ENCODE measurements at places on chromosomes 11 and 22.

- no peak for DNase-seq
These were observed 1339.3 kb downstream of the TBC1D22A start for GRCh38 chr22:48101704-48102103.

- no peak for DNase-seq
These were observed 51.3 kb downstream of the MYH9 start for GRCh38 chr22:36336246-36337182.

DNA sequence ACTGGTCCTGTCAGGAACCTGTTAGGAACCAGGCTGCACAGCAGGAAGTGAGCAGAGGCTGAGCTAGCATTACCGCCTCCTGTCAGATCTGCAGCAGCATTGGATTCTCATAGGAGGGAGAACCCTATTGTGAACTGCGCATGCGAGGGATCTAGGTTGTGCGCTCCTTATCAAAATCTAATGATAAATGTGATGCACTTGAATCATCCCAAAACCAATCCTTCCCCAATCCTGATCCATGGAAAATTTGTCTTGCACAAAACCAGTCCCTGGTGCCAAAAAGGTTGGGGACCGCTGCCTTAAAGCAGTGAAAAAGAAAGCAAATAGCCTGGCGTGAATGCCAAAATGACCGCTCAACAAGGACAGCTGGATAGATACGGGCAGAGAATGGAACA lies 1.9 kb upstream of the ARAP1 start:
- no peak for DNase-seq

GRCh38 chr11:86923999-86924766 lies 31.0 kb downstream of the FZD4 start:
- no peak for DNase-seq

- no peak for DNase-seq
These were observed 104.8 kb downstream of the LDLRAD3 start for GRCh38 chr11:36048496-36049247.

DNA sequence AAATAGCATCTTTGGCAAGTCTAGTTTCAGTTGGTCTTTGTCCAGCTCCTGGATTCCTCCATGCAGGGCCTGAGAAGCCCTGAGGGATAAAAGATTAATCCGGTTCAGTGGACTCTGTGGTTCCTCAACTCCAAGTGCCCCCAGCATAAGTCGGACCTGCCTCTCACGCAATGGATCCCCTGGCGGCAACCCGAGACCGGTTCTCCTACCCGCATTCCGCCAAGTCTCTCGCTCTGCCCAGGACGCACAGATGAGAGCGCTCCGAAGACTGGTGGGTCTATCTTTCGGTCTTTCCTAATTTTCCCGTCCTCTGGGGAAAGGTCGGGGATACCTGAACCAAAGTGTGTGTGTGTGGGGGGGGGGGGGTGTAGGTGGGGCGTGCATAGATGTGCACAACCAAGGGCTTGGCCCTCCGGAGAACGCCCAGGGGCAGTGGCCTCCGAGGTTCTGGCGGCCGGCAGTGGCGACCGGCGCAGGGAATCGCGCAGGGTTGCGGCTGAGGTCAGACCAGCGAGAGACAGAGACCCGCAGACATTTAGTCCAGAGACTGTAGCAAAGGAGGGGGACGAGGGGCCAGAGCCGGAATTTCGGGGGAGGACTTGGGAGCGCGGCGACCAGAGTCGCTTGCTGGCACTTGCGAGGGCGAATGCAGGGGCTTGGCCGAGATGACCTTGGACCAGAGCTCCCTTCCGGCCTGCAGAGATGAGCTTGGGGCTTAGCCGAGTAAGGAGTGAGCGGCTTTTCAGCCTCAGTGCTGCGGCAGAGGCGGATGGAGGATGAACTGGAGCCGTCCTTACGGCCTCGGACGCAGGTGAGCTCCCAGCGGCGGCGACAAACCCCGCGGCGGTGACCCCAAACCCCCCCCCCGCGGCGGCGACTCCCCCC lies 712 bp upstream of the SLC2A11 start:
- DNase-seq = no peak

GRCh38 chr11:103433386-103434072 lies 324.3 kb downstream of the DYNC2H1 start:
- DNase-seq = no peak

DNA sequence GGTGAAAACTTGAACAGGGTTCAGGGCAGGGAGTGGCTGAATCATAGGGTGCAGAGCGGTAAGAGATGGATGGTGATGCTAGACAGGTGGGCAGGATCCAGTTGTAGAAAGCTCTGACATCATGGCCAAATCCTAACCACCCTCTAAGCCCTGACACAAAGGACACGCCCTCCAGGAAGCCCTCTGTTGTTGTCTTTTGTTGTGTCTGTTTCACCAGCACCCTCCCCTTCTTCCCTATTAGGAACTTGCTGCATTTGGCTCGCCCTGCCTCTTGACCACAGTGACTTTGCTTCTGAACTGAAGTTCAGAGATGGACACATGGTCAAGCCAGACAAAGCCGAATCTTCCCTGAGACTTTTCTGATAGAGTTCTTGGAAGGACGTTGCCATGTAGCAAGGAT lies 14.2 kb upstream of the APOL6 start:
- no peak for DNase-seq

GRCh38 chr11:131796541-131796940 lies 426.1 kb downstream of the NTM start:
- no peak for DNase-seq

DNA sequence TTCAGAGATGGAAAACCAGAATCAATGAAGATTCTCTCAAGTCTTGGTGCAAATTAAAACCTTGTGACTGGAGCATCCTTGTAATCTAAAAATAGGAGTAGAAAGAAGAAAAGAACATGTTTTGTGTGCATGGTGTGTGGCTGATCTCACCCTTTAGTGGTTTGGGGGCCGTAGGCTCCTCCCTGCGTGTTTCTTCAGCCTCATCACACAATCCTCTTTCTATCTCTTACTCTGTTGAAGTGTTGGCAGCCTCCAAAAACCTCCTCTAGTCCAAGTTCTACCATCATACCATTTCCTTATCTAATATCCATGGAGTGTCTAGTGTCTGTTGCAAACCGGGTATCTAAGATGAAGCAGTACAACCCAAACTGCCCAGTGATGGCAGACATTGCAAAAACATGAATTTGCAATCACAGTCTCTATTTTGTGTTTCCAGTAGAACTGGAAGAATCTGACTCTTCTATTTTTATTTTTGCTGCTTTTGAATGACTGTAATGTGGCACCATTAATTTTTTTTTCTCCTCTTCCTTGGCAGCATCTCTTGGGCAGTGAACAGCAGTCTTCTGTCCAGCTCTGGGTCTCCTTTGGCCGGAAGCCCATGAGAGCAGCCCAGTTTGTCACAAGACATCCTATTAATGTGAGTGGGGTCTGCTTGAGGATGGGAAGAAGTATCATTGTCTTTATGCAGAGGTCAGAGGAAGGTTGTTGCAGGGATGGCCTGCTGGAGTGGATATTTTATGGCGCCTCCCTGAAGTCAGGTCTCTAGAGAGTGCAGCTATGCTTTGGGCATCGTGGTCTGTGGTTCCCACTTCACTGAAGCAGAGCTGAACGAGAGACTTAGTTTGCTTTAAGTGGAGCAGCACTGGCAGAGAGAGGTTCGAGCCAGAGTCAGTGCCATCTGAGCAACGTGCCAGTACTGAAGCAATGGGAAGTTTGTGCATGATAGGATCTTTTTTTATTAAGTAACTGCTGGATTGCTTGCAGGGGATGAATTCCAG lies 60.0 kb upstream of the SORL1-AS1 start:
- DNase-seq = no peak

DNA sequence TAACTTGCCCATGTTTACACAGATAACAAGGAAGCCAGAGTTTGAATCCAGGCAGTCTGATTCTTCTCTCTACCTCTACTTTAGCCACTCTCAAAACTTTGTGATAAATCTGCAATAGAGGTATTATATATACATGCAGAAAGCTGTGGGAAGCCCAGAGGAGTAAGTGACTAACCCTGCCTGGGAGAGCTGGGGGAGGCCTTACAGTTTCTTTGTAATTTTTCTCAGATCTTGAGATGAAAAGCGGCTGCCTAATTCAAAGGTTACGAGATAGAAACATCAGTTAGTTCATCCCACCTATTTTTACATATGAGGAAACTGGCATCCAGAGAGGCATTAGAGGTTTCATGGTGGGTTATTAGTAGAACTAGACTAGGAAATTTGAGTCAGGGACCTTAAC lies 4.9 kb downstream of the STIM1 start:
- DNase-seq = peak; percentile 66

DNA sequence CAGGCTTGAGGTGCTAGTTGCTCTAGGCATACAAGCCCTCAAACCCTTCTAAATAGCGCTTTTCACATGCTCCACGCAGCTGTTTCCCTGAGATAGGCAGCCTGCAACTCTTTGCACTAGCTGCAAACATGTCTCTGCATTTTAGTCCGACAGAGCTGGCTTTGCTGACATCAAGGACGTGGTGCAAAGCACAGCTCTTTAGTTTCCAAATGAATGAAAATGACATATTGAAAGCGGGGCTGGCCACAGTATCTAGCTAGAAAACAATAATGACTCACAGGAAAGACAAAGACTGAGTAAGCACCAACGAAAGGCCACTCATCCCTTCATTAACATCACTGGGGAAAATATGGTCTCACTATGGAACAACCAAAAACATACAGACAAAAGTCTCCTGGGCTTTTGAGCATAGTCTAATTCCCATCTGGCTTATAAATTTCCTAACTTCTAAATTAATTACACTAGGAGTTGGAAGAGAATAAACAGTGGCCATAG lies 15.3 kb upstream of the ZC3H12C start:
- DNase-seq = no peak

- no peak for DNase-seq
These were observed 15.9 kb upstream of the NFRKB start for GRCh38 chr11:129911298-129911697.

DNA sequence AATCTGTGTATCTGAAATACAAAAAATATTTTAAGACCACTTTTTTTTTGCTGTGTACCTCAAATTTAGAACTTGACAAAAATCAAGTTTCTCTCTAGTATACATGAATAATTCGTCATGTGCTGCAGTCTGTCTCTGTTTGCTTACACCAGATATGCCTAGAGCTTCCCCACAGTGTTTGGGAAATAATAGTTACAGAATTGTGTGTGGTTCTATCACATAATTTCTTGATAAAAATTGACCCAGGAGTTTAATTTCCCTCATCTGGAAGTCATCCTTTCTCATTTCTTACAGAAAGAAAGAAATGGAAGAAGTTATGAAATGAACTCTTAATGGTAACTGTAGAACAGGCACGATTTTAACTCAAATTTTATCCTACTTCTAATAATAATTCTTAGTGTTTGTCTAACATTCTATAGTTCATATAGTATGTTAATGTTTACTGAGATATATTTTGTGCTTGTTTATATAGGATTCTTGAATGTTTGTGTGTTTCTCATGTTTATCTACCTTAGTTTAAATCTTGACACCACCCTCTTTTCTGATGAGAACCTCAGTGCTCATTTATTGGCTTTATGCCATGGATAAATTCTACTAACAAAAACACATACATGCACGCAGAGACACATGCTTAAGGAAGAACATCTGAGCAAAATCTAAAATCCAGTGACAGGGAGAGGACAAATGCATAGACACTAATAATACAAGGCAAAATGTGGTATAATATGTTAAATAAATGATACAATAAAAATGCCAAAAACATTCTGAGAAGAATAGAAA lies 61.4 kb upstream of the CTSC start:
- no peak for DNase-seq

DNA sequence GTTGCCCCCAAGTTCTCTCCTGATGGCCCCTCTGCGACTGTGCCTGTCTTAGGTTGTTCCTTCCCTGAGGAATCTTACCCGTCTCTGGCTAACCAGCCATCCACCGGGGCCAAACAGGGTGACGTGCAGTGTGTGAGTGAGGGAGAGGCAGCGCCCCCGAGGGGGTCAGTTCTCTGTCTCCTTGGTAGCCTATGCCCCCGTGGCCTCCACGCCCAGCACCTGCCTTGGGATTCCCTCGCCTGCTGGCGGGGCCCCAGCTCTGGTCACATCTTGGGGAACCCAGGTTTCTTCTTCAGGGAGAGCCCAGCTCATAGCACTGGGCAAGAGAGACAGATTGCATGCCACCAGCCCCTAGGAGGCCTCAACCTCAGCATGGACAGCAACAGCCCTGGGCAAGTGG lies 5.8 kb downstream of the NXF1 start:
- no peak for DNase-seq

DNA sequence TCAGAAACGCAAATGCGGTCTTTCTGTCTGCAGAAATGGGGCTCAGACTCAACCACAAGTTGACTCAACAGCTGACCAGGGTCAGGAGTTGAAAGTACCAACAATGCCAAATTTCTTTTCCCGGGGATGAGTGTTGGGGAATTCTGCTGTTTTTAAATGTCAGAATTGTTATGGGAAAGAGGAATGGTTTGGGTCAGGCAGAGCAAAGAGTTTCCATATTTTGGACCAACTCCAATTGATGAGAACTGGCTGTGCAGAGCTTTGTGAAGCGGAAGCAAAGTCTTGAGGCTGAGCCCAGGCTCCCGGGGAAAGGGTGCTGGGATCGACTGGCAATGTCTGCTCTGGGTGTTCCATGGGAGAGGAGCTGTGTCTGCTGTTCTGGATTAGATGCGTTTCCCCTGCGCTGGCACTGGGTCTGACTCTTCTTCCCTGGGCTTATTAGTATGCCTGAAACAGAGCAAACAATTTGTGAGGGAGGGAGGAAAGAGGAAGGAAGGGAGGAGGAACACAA lies 36.2 kb downstream of the TXN2 start:
- no peak for DNase-seq

GRCh38 chr22:35868938-35869337 lies 151.3 kb downstream of the APOL5 start:
- no peak for DNase-seq

GRCh38 chr11:12051287-12051662 lies 42.8 kb upstream of the DKK3 start:
- no peak for DNase-seq

DNA sequence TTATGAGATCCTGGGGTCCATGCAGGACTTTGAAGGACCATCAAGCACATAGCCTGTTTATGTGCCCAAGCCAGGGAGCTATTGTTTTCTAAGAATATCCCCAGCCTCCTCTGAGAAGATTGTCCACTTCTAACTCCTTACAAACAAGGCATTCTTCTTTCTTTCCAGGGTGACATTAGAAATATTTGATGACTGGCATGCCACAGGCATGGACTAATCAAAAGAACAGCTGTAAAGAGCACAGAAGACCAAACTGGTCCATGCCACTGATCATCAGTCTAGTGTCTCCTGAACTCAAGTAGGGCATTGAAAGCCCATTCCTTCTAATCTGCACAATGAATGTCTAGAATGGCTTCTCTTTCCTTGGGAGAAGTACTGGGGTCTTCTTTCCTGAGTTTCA lies 24.9 kb upstream of the LMO2 start:
- DNase-seq = no peak

DNA sequence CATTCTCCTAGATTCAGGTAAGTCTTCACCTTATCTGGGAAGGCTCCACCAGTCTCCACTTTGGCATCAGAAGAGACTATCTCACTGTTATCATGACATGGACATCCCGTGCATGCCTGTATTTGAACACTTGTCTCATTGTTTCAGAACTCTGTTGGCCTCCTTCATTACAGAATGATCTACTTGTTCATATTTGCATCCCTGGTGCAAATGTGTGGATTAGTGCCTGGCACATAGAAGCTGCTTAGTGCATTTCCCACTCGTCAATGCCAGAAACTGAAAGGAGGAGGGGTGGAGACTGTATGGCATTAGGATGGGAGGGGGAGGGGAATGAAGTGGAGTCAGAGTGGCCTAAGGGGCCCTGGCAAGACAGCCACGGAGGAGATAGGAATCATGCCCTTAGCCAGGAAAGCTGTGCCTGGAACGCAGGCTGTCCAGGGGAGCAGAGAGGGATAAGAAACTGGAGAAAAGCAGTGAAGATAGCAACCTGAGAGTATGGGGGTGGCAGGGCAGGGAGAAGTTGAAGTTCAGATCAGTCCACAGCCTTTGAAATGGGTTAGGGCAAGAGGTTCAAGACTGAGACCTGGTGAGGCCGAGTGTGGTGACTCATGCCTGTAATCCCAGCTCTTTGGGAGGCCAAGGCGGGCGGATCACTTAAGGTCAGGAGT lies 53.8 kb upstream of the CAPRIN1 start:
- no peak for DNase-seq
